ENCODE measurements at places on chromosomes 7 and 10.

GRCh38 chr7:38229386-38229785, 44.0 kb downstream of the TARP start:
- DNase-seq = no peak

DNA sequence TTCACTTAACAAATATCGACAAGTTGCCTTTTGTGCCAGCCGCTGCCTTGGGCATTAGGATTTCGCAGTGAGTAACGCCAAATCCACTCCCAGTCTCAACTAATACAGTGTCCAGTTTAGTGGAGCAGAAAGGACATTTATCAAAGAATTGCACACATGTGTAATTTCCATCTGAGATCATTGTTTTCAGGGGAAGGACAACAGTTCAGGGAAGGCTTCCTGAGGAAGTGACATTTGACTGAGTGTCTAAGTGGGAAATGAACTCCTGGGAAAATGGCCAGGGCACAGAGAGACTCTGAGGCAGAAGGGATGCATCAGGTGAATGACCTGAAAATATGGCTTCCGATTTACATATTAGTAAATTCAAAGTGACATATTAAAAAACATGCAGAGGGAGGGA, 89.4 kb downstream of the ITGA8 start:
- DNase-seq = no peak

GRCh38 chr10:79073784-79074432, 5.1 kb downstream of the ZMIZ1 start:
- DNase-seq = peak; percentile 53

DNA sequence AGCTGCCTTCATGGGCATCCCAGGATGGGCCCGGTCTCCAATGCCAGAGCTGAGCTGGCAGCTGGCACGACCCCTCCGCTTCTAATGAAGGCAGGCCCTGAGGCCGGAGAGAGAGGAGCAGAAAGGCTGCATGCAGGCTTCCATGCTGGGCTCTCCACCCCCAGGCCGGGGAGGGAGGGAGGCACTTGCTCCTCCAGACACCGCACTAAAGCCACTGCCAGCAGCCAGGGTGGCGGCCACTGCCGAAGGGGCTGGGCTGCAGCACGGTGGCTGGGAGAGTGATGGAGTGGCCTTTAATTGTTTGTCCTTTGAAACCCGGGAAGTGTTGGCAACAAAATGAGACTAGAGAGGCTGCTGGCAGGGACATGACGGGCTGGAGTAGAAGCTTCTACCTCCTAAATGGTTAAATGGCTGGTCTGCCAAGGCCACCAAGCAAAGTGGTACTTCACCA, 236.5 kb downstream of the SKAP2 start:
- DNase-seq = no peak

- DNase-seq = no peak
These were observed 131.6 kb downstream of the NRBF2 start for GRCh38 chr10:63264617-63265221.

DNA sequence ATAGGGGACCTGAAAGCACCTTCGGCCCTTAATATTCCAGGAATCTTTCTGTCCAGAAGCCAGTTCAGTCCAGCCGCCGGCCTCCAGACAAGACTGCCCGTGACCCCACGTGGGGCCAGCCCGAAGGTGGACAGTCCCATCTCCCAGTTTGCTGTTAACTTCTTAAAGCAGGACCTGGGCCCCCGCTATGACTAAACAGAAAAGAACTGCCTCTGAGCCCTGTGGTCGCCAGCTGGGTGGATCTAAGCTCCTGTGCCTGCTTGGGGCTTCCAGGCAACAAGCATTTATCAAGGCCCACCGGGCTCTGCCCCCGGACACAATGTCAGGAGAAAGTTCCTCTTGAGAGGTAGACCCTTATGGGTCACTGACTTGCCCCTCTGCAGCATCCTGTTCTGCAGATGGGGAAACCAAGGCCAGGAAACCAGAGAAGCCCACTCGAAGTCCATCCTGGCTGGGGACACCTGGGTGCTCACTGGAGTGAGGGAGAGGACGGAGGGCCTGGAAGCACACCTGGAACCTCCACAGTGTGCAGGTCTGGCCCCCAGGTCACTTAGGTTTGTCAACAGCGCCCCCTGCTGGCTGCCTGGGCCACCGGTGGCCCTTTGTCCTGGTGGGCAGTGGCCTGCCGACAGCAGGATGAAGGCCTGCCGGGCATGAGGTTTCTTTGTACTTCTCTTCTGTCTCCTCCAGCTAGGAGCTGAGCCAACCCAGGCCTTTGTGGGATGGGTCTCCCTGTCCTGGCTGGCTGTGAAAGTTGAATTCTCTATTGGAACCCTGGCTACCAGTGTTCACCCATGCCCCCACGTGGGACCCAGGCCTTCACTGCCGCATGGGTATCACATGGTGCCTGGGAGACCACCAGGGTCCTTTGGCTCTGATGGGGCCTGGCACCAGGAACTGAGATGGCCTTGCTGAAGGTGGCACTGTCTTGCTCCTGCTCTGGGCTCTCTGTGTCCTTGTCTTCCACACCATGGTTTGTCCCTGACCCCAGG, 128.0 kb downstream of the ZMIZ1 start:
- peak; percentile 80 for DNase-seq

GRCh38 chr10:27982875-27983543, 15.9 kb downstream of the ODAD2 start:
- no peak for DNase-seq

GRCh38 chr7:1123715-1124114, 35.8 kb downstream of the GPER1 start:
- DNase-seq = peak; percentile 32

- no peak for DNase-seq
These were observed 18.6 kb downstream of the PFKP start for GRCh38 chr10:3085785-3086567.

DNA sequence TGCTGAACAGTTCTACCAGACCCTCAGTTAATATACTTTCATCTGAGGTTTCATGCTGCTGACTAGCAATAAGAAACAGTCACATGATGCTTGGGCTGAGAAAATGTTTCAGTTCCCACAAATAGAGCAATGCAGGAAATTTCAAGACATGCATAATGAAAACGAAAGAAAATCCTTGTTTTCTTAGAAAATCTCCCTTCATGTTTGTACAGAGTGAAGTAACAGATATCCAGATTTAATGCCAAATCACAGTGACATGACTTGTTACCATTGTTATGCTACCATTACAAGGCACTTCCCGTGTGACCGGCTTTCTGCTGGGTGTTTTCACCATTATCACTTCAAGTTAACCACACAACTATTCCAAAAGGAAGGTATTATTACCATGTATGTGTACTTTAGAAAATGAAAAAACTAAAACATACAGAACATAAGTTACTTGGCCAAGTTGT, 121.7 kb downstream of the DOCK4 start:
- no peak for DNase-seq

DNA sequence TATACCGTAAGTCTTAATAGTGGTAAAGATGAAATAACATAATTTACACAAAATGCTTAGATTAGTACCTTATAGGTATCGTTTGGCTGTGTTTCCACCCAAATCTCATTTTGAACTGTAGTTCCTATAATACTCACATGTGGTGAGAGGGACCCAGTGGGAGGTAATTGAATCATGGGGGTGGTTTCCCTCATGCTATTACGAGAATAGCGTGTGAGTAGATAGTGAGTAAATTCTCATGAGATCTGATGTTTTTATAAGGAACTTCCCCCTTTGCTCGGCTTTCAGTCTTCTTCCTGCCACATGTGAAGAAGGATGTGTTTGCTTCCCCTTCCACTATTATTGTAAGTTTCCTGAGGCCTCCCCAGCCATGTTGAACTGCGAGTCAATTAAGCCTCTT, 426.3 kb upstream of the POT1 start:
- DNase-seq = no peak

GRCh38 chr10:113000876-113001598, 51.0 kb downstream of the TCF7L2 start:
- DNase-seq = no peak

DNA sequence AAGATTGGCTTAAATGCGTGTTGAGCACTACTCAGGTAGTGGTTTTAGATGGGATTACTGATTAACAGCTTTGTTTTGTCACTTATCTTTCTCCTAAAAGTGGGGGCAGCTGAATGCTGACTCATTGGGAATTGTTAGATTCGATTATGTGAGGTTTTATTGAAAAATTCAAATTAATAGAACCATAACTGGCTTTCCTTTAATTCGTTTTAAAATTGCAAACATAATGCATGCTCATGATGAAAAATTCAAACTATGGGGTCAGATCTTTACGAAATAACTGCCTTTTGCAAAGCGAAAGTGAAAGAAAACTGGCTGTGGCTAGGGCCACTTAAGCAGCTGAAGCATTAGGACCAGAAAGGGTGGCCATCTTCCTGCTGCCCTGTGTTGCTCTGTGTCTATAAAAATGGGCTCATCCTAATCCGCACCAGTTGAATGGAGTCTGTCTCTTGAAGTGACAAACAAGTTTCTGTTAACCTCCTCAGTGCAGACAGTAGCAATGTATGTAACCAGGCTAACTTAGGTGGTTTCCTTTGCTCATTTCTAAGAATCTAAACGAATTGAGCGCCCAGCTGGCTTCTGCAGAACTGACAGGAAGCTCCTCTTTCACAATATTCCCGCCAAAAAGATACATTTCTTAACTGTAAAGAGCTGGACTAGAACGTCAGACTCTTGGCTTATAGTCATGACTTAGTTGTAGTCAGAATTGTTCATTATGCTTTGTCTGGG, 27.8 kb downstream of the DENND10 start:
- DNase-seq = no peak

GRCh38 chr7:106824458-106824857, 40.6 kb upstream of the PIK3CG start:
- DNase-seq = no peak

DNA sequence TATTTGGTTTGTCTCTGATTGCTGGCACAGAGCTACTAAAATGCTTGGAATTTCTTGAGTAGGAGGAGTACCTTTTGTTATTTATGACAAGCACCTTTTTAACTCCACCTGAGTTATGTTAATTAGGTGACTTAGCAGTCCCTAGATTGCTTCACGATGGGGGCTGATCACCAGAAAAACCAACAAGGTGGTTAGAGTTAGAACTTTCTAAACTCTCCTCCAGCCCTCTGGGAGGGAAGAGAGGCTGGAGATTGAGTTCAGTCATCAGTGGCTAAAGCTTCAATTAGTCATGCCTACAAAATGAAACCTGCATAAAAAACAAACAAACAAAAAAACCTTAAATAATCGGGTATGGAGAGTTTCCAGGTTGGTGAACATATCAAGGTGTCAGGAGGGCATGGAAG, 23.6 kb upstream of the ING3 start:
- no peak for DNase-seq

- no peak for DNase-seq
These were observed 132.5 kb downstream of the SLIT1 start for GRCh38 chr10:97053276-97053675.

GRCh38 chr7:31633894-31634494, 53.0 kb upstream of the PPP1R17 start:
- DNase-seq = no peak
